ENCODE measurements at places on chromosomes 5 and 9. TPM values are rescaled to one million over a fixed set of nuclear protein-coding genes. Genes with fewer than 3 reads are reported as not detected.

GRCh38 chr9:112308588-112308987, 24.8 kb downstream of the PTBP3 start:
- no peak overlapping the region for H3K27ac ChIP-seq
- no peaks in the 10 kb centered on the region for H3K27me3 ChIP-seq
- no peaks in the 10 kb centered on the region for H3K4me1 ChIP-seq
- DNase-seq, result no peak
- H3K4me3 ChIP-seq, result no peak overlapping the region

DNA sequence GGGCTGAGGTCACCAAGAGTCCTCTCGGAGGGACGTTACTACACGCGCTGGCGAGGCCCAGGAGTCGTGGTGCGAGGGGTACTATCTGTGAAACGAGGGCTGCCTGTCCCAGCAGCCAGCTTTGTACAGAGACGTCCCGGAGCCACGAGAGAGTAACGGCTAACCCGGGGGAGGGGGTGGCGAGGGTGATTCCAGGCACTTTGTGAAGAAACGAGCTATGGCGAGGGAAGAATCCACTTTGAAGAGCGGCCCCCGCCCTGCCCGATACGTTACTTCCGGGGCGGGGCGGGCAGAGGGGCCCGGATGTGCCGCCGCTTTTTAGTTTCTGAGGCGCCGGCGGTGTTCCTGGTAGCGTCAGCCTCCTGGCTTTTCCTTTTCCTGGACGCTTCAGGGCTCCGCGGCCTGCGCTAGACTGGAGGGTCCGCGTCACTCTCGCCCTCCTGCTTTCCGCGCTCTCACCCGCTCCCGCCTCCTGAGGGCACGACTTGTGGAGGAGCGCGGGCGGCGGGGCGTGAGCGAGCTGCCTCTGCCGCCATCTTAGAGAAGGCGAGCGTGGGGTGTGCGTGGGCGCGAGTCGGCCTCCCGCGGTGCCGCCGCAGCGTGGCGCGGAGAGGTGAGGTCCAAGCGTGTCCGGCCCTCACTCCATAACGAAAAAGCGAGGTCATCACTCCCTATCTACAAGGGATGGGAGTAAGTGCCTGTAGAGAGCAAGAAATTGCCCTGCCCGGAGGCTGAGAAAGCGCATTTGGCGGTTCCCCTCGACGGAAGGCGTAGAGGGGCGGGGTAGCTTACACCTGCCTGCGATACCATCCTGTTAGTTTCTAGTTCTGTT, 580 bp upstream of the RFX3 start:
- H3K4me1 ChIP-seq, result no peaks in the 10 kb centered on the region
- H3K36me3 ChIP-seq, result no peaks in the 10 kb centered on the region
- peak overlapping the region; percentile 82 for H3K4me3 ChIP-seq
- peak overlapping the region; percentile 98 for H3K27ac ChIP-seq
- peak; percentile 85 for DNase-seq
- no peaks in the 10 kb centered on the region for H3K27me3 ChIP-seq

DNA sequence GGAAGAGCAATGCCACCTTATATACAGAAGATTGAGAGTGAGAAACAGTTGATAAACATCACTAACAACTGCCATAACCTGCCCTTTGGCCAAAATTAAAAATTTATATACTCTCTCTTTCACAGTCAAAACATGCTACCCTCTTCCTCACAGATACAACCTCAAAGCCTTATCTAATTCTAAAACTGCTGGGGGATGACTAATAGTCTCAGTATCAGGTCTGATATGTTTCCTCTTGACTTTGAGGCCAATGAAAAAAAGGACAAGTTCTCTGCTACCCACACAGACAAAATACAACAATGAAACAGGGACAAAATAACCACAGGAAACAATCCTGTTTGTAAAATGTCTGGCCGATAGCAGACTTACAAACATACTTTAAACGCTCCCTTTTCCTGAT, 485.6 kb upstream of the NUDT12 start:
- no peak overlapping the region for H3K27ac ChIP-seq
- no peaks in the 10 kb centered on the region for H3K36me3 ChIP-seq
- no peak for DNase-seq
- H3K4me3 ChIP-seq, result no peak overlapping the region
- no peaks in the 10 kb centered on the region for H3K4me1 ChIP-seq

- DNase-seq, result no peak
- no peaks in the 10 kb centered on the region for H3K27me3 ChIP-seq
- no peak overlapping the region for H3K4me3 ChIP-seq
- peaks cover 4% of the 10 kb centered on the region for H3K36me3 ChIP-seq
These were observed 7.4 kb downstream of the MTX3 start for GRCh38 chr5:79983618-79984017.

The HMMR gene
- total RNA-seq, result 3.5 TPM

DNA sequence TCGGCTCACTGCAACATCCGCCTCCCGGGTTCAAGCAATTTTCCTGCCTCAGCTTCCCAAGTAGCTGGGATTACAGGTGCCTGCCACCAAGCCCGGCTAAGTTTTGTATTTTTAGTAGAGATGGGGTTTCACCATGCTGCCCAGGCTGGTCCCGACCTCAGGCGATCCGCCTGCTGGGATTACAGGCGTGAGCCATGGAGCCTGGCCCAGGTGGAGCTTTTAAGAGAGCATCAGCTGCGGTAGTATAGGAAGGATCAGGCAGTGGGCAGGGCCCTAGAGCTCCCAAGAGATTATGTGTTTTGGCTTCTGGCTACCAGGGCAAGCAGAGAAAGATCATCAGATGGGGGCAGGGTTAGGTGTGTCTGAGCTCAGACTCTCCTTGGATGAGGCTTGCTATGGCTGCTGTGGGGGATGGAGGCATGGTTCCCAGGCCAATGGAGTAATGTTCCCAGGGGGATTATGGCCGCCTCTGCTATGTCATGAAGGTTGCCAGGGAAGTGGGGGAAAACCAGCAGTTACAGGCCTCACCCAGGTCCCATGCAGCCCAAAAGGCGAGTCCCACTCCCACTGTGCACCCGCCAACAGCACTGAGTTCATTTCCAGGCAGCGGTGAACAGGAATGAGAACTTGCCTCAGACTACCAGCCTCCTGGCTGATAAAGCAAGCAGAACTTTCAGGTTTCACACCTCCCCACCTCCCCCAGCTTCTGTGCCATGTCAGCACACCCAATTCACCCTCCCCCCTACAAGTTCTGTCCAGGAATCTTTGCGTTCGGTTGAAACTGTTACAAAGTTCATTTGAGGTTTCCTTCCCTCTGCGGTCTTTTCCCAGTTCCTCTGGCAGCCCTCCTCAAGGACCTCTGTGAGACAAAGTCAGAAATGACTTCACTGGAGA, 507.6 kb downstream of the SPATA31D1 start:
- H3K4me3 ChIP-seq, result no peak overlapping the region
- H3K4me1 ChIP-seq, result no peaks in the 10 kb centered on the region

GRCh38 chr5:135066781-135067180, 32.8 kb upstream of the PITX1 start:
- no peak for DNase-seq
- no peaks in the 10 kb centered on the region for H3K36me3 ChIP-seq
- no peaks in the 10 kb centered on the region for H3K4me1 ChIP-seq
- no peak overlapping the region for H3K4me3 ChIP-seq

The CDO1 gene
- 47.7 TPM for total RNA-seq

- H3K4me3 ChIP-seq, result no peak overlapping the region
- H3K4me1 ChIP-seq, result no peaks in the 10 kb centered on the region
- H3K27ac ChIP-seq, result no peak overlapping the region
- DNase-seq, result no peak
- H3K36me3 ChIP-seq, result no peaks in the 10 kb centered on the region
- H3K27me3 ChIP-seq, result peaks cover 8% of the 10 kb centered on the region
These were observed 21.8 kb upstream of the AGGF1 start for GRCh38 chr5:77008413-77008812.

- no peak overlapping the region for H3K4me3 ChIP-seq
- no peak for DNase-seq
- no peaks in the 10 kb centered on the region for H3K27me3 ChIP-seq
- H3K4me1 ChIP-seq, result no peaks in the 10 kb centered on the region
- no peak overlapping the region for H3K27ac ChIP-seq
- no peaks in the 10 kb centered on the region for H3K36me3 ChIP-seq
These were observed 28.9 kb downstream of the TMEM167A start for GRCh38 chr5:83048277-83048676.

GRCh38 chr9:251398-251797, 36.7 kb downstream of the DOCK8 start:
- H3K27me3 ChIP-seq, result no peaks in the 10 kb centered on the region
- H3K4me3 ChIP-seq, result no peak overlapping the region
- H3K4me1 ChIP-seq, result peaks cover 5% of the 10 kb centered on the region
- H3K36me3 ChIP-seq, result no peaks in the 10 kb centered on the region

DNA sequence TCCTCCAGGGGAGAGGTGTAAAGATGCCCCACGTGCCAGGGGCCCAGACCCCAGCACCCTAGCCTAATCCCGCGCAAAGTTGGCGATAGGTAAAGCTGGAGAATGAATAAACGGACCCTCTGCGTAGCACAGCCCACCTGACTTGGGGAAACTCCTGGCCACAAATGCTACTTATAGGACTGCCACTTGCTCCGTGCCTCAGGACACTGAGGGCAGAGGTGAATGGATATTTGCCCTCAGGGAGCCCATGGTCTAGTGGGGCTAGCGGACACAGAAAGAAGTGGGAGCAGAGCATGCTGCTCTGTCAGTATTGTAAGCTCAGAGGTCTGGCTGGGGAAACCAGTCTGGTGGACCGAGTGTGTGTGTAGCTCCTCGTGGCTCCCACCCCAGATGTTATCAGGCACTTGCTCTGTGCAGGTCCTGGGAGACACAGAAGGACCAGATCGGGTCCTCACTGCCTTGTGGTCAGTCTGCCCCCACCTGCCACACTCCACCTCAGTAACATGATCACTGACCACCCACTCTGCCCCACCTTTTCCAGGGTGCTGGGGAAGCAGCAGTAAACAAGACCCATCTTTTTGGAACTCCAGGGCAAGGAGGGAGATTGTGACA, 841 bp downstream of the GRK6 start:
- no peaks in the 10 kb centered on the region for H3K27me3 ChIP-seq
- peak overlapping the region; percentile 92 for H3K27ac ChIP-seq
- peaks cover 17% of the 10 kb centered on the region for H3K4me1 ChIP-seq
- H3K36me3 ChIP-seq, result no peaks in the 10 kb centered on the region

- H3K4me1 ChIP-seq, result no peaks in the 10 kb centered on the region
- H3K36me3 ChIP-seq, result no peaks in the 10 kb centered on the region
- H3K27ac ChIP-seq, result no peak overlapping the region
- H3K4me3 ChIP-seq, result no peak overlapping the region
- H3K27me3 ChIP-seq, result peaks cover 4% of the 10 kb centered on the region
- no peak for DNase-seq
These were observed 136.8 kb upstream of the ADRA1B start for GRCh38 chr5:159779481-159779880.

The WWC1 gene
- total RNA-seq, result 59.6 TPM

Data from breast epithelium (tissue), 4 donors.